ENCODE measurements at places on chromosomes 11 and 22.

DNA sequence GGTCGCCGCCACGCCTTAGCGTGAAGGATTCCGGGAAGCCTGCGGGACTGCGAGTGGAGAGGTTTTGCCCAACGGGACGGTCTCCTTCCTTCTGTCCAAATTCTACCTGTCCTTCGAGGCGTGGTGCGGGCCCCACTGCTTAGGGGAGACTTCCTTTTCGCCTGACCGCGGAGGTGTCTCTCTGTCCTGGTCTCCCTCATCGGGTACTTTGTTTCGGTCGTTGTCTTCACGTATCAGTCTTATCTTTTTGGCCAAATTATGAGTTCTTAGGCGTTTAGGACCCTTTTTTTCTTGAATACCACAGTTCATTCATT, 388 bp downstream of the HINFP start:
- peak overlapping the region; percentile 85 for H3K27ac ChIP-seq
- H3K4me1 ChIP-seq: peaks cover 17% of the 10 kb centered on the region
- H3K27me3 ChIP-seq: no peaks in the 10 kb centered on the region
- peak overlapping the region; percentile 71 for H3K4me3 ChIP-seq
- no peak for DNase-seq
- peaks cover 4% of the 10 kb centered on the region for H3K36me3 ChIP-seq

DNA sequence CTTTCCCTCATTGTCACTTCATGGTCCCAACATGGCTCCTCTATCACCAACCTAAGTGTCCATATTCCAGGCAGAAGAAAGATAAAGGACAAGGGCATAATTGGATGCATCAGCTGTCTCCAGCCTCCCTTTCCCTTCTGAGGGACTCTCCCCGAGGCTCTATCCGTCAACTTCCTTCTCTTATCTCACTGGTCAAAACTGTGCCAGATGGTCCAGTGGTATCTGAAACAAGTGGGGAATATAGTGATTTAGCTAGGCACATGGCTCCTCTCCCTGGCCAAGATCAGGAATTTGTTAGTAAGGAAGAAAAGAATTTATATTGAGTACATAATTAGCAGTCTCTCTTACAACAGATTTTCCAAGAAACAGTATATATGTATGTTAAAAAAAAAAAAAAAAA, 12.6 kb upstream of the SPON1 start:
- H3K4me1 ChIP-seq: no peaks in the 10 kb centered on the region
- DNase-seq: no peak
- H3K27me3 ChIP-seq: no peaks in the 10 kb centered on the region
- H3K4me3 ChIP-seq: no peak overlapping the region
- H3K27ac ChIP-seq: no peak overlapping the region
- no peaks in the 10 kb centered on the region for H3K36me3 ChIP-seq

DNA sequence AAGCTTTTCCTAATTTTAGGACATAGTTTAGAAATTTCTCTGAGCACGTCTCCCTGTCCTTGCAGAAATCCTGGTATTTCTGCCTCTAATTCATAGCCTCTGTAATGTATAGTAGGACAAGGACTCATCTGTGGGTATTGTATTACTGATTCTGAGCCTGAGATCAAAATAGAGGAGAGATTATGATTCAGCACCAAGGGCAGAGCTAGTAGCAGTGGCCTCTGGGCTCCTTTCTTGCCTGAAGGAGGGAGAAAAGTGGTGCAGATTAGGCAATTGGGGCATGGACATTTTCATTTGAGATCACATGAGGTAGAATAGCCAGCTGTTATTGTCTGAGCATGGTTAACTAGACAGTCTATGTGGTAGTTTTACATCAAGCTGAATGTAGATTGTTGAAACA, 2.8 kb downstream of the MADD start:
- no peaks in the 10 kb centered on the region for H3K27me3 ChIP-seq
- no peak for DNase-seq
- H3K27ac ChIP-seq: no peak overlapping the region
- H3K4me3 ChIP-seq: no peak overlapping the region
- peaks cover 41% of the 10 kb centered on the region for H3K36me3 ChIP-seq

DNA sequence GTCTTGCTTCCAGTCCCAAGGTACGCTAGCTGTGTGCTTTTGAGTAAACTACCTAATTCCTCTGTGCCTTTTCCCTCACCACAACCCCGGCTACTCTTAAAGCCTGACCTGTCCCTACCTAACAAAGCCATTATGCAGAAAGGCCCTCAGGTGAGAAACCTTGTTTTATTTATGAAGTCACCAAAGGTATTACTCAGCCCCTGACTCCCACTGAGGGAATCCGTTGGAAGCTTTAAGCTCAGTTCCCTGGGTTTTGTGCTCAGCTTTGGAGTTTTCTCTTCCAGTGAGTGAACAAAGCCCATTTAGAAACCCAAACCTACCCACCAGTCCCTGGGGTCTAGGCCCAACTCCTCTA, 90.9 kb downstream of the APIP start:
- no peak for DNase-seq
- no peak overlapping the region for H3K4me3 ChIP-seq
- H3K4me1 ChIP-seq: peaks cover 1% of the 10 kb centered on the region
- no peaks in the 10 kb centered on the region for H3K27me3 ChIP-seq
- H3K36me3 ChIP-seq: no peaks in the 10 kb centered on the region
- H3K27ac ChIP-seq: no peak overlapping the region

DNA sequence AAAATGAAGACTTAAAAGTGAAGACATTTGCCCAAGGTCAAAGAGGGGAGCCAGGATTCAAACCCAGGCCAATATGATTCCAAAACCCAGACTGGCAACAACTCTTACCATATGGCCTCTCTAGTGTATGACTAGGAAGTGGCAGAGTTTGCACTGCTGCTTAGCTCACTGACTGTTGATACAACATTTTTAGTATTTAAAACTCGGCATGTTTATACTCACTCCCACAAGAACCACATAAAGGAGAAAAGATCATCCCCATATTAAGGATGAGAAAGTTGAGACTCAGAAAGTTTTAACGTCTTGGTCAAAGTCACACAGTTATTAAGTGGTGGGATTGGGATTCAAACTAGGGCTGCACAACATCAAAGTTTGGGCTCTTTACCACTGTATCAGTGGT, 81.7 kb downstream of the CCDC34 start:
- H3K4me3 ChIP-seq: no peak overlapping the region
- no peaks in the 10 kb centered on the region for H3K27me3 ChIP-seq
- H3K36me3 ChIP-seq: no peaks in the 10 kb centered on the region
- H3K27ac ChIP-seq: no peak overlapping the region

GRCh38 chr11:20688761-20689160, 19.4 kb downstream of the NELL1 start:
- no peak overlapping the region for H3K27ac ChIP-seq
- H3K4me1 ChIP-seq: no peaks in the 10 kb centered on the region
- no peak for DNase-seq
- no peaks in the 10 kb centered on the region for H3K27me3 ChIP-seq

- no peak for DNase-seq
- H3K4me3 ChIP-seq: no peak overlapping the region
- H3K36me3 ChIP-seq: no peaks in the 10 kb centered on the region
- no peak overlapping the region for H3K27ac ChIP-seq
- H3K4me1 ChIP-seq: no peaks in the 10 kb centered on the region
- peaks cover 3% of the 10 kb centered on the region for H3K27me3 ChIP-seq
Observed at GRCh38 chr11:43541993-43542392, 138.5 kb upstream of the HSD17B12 start.

DNA sequence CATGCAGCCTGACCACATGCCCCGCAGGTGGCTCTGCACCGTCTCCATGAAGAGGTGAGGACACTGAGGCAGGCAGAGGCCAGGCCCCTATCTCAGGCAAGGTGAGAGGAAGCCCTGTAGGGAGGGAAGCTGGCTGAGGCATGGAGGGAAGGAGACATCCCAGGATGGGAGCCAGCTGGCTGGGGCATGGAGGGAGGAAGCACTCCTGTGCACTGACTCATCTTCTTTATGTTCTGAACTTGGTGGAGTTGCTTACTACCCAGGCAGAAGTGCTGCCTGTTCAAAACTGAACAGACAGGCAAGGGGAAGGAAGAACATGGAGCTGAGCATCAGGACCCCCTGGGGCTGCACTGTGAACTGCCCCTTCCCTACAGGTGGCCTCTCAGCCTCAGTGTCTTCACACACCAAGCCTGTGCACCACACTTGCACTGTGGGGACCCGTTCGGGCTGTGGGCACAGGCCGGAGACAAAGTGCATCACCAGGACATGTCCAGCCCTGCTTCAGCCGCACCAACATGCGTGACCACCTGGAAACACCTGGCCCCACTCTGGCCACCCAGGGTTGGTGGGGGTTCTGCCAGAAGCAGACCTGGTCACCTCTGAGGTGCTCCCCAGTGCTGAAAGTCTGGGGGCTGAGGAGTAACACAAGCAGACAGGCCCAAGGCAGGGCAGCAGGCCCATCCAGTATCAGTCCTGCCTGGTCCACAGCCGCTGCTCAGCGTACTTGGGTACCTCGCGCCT, 55.5 kb downstream of the DGCR2 start:
- peaks cover 20% of the 10 kb centered on the region for H3K36me3 ChIP-seq
- no peak overlapping the region for H3K27ac ChIP-seq
- DNase-seq: no peak

GRCh38 chr11:70637949-70638583, 239.7 kb downstream of the CTTN start:
- H3K36me3 ChIP-seq: no peaks in the 10 kb centered on the region
- DNase-seq: no peak
- H3K27me3 ChIP-seq: no peaks in the 10 kb centered on the region
- H3K4me1 ChIP-seq: no peaks in the 10 kb centered on the region

DNA sequence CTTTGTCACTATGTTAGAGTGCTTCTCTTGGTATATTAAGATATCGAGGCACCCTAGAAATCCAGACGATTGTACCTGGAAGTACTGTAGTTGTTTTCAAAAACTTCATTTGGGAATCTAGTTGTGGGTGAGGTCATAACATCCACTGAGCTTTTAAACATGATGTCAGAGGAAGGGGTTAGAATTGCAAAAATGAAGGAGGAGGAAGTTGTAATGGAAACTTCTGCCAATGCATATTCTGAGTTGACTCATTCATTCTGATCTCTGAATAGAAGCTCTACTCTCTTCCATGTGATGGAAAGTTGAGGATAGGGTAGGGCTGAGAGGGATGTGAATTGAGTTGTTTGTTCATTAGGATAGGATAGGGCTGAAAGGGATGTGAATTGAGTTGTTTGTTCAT, 7.7 kb downstream of the CD44 start:
- peaks cover 92% of the 10 kb centered on the region for H3K4me1 ChIP-seq
- H3K27ac ChIP-seq: peak overlapping the region; percentile 88
- H3K36me3 ChIP-seq: no peaks in the 10 kb centered on the region
- no peak for DNase-seq
- H3K27me3 ChIP-seq: no peaks in the 10 kb centered on the region

DNA sequence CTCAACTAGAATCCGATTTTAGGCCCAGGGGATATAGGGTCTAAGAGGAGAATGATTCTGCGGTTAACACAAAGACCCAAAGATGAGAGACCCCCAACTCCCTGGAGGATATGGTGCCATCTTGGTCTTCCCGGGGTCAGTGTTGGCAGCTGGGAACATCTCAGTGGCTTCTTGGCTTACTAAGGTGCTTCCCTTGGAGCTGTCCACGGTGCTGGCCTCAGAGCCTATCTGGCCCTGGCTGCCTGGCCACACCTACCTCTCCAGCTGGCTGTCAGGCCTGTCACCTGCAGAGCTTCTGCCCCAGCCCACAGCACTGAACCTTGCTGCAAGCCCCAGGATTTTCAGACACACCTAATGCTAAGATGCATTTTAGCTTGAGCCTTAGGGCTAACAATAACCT, 70.7 kb upstream of the THY1 start:
- no peaks in the 10 kb centered on the region for H3K4me1 ChIP-seq
- no peaks in the 10 kb centered on the region for H3K27me3 ChIP-seq
- H3K36me3 ChIP-seq: no peaks in the 10 kb centered on the region
- no peak for DNase-seq
- H3K27ac ChIP-seq: no peak overlapping the region
- H3K4me3 ChIP-seq: no peak overlapping the region

- peak; percentile 72 for DNase-seq
- peak overlapping the region; percentile 75 for H3K27ac ChIP-seq
- H3K27me3 ChIP-seq: no peaks in the 10 kb centered on the region
- peak overlapping the region; percentile 74 for H3K4me3 ChIP-seq
- H3K4me1 ChIP-seq: peaks cover 11% of the 10 kb centered on the region
Observed at GRCh38 chr11:65779919-65780769, 632 bp downstream of the AP5B1 start.

GRCh38 chr11:117907276-117908108, 21.7 kb downstream of the TMPRSS13 start:
- no peak overlapping the region for H3K4me3 ChIP-seq
- no peaks in the 10 kb centered on the region for H3K27me3 ChIP-seq
- DNase-seq: no peak
- no peaks in the 10 kb centered on the region for H3K4me1 ChIP-seq
- H3K36me3 ChIP-seq: no peaks in the 10 kb centered on the region

- no peak overlapping the region for H3K4me3 ChIP-seq
- no peak for DNase-seq
- H3K27me3 ChIP-seq: no peaks in the 10 kb centered on the region
- H3K4me1 ChIP-seq: peaks cover 89% of the 10 kb centered on the region
Observed at GRCh38 chr11:44572436-44572835, 7.0 kb downstream of the CD82 start.

DNA sequence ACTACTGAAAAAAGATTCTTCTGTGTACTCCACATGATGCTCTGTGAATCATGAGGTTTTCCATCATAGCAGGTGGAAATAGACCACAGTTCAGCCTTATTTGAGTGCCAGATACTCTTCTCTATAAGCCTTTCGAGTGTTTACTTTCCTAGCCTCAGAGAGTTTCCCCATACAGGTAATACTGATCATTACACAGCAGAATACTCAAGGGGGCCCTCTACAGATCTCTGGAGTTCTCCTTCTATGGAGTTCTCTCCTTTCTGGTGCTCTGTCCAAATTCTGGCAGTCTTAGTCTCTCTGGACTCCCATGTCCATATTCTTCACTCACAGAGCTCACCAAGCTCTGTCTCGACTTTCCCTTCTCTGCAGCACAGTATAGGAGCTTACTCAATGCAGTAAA, 175.7 kb upstream of the CARD18 start:
- no peak overlapping the region for H3K27ac ChIP-seq
- no peak overlapping the region for H3K4me3 ChIP-seq
- H3K4me1 ChIP-seq: no peaks in the 10 kb centered on the region
- H3K27me3 ChIP-seq: no peaks in the 10 kb centered on the region
- H3K36me3 ChIP-seq: no peaks in the 10 kb centered on the region

GRCh38 chr11:34363363-34364084, 5.7 kb upstream of the ABTB2 start:
- no peaks in the 10 kb centered on the region for H3K36me3 ChIP-seq
- no peak overlapping the region for H3K27ac ChIP-seq
- H3K4me3 ChIP-seq: no peak overlapping the region
- H3K4me1 ChIP-seq: no peaks in the 10 kb centered on the region
